Tongue (tissue), 3 donors: ENCODE measurements at places on chromosomes 1 and 21. TPM values are rescaled to one million over a fixed set of nuclear protein-coding genes. Genes with fewer than 3 reads are reported as not detected.

- DNase-seq, result no peak
These were observed 457 bp downstream of the TRAPPC3 start for GRCh38 chr1:36148821-36149236.

- DNase-seq, result peak; percentile 64
These were observed 13.4 kb upstream of the PIAS3 start for GRCh38 chr1:145871994-145872924.

DNA sequence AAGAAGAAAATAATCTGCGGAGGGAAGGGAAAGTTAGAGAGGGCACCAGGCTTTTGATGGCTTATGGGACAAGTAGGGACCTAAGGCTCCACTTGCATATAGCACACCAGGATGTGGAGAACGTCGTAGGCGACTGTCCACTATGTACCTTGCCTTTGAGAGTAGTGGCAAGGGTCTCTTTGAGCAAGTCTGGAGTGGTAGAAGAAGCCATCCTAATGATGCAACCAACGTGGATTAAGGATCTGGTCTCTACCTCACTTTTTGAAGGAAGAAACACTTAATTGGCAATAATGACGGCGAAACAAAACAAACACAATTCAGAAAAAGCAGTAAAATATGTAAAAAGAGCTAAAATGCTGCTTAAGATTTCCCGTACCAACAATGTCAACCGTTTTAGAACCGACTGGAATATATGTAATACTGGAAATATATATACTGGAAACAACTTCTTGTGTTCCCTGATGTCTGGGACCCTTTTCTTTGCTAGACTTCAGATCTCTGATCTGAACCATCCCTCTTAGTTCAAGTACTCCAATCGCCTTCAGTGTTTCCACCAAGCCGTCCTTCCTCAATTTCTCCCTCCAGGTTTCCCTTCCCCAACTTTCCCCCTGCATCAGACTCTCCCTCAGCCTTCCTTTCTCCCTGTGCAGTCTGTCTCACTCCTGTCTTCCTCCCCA, 821 bp upstream of the KHDRBS1 start:
- DNase-seq, result no peak

- no peak for DNase-seq
These were observed 118.4 kb upstream of the NR5A2 start for GRCh38 chr1:199909137-199909536.

GRCh38 chr1:41864471-41865040, 54.2 kb downstream of the HIVEP3 start:
- no peak for DNase-seq

DNA sequence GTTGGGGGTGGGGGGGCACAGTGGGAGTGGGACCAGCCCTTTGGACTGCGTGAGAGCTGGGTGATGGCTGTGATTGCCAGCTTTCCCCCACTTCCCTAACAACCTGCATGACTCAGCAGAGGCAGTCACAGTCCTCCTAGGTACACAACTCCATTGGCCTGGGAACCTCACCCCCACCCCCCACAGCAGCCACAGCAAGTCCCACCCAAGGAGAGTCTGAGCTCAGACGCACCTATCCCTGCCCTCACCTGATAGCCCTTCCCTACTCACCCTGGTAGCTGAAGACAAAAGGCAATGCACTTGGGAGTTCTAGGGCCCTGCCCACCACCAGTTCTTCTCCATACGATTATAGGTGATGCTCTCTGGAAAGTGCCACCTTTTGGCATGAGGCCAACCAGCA, 188.9 kb downstream of the ZNF648 start:
- no peak for DNase-seq

Gene ZFP69
- total RNA-seq, result 3.0 TPM

GRCh38 chr1:212667223-212668139, 32.2 kb downstream of the BATF3 start:
- peak; percentile 89 for DNase-seq

Gene UBE2J2
- 34.6 TPM for total RNA-seq

DNA sequence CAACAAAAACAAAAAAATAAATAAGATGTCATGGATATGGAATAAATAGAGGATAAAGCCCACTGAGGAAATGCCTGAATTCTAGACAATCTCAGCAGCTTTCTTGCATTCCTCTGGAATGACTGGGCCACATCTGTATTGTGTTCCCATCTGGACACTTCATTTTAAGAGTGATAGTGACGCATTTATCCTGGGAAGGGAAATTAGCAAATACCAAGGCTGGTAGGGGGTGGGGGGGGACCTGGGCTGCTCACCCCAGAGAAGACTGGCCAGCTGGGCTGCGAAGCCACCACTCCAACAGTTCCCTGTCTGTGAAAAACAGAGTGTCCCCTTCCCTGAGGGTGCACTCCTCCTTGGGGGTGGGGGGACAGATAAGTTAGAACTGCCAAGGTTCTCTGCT, 106.3 kb downstream of the HIVEP3 start:
- no peak for DNase-seq

Gene AK5
- 4.8 TPM for total RNA-seq

DNA sequence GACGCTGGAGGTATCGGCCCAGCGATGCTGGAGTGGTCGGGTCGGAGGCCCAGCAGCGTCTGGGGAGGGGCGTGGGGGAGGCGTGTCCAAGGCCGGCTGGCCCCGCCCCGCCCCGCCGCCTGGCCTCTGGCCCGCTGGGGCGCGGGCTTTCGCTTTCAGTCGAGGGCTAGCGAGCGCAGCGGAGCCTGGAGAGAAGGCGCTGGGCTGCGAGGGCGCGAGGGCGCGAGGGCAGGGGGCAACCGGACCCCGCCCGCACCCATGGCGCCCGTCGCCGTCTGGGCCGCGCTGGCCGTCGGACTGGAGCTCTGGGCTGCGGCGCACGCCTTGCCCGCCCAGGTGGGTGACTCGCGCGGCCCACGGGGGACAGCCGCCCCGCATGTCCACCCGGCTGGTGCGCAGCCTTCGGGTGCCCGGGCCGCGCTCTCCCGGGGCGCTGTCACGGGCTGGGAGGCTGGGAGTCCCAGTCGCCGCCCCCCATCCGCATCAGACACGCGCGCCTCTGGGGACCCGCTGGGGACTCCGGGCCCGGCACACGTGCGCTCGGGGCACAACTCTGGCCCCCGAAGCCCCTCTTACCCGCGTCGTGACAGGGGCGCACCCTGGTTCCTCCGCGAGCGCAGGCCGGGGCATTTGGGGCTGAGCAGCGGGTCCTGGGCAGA, at the start of gene TNFRSF1B:
Gene TNFRSF1B (plus strand): TSS at position 158 of the 659 bp plus-strand sequence. CDS start 101 bp downstream, at position 259.
- DNase-seq, result peak; percentile 47

- no peak for DNase-seq
These were observed 25.9 kb downstream of the KCNC4 start for GRCh38 chr1:110235834-110236682.

DNA sequence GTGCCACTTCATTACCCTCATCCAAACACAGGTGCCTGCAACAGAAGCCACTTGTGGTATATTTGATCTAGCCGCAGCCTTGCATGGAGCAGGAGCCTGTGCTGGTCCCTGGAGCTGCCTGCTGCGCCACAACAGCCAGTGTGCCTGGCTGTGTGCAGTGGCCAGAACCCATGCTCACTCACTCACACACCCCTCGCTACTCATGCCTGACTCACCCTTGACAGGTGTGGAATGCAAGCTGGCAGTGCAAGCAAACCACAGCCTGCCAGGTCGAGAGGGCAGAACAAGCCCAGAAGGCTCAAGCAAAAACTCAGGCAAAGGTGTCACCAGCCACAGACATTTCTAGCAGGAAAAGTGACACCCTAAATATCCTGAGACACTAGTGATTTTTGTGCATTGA, 1510.9 kb downstream of the KCNT2 start:
- DNase-seq, result no peak

GRCh38 chr1:115654663-115655305, 13.0 kb downstream of the VANGL1 start:
- no peak for DNase-seq

Gene SH3BGRL3
- total RNA-seq, result 7.7 TPM

GRCh38 chr1:74422421-74423292, 89.8 kb downstream of the LRRC53 start:
- DNase-seq, result peak; percentile 32

Gene TEX38
- not detected for total RNA-seq

- DNase-seq, result no peak
These were observed 339.2 kb upstream of the AJAP1 start for GRCh38 chr1:4315202-4315601.

GRCh38 chr1:197921235-197922069, 4.3 kb downstream of the LHX9 start:
- DNase-seq, result no peak

DNA sequence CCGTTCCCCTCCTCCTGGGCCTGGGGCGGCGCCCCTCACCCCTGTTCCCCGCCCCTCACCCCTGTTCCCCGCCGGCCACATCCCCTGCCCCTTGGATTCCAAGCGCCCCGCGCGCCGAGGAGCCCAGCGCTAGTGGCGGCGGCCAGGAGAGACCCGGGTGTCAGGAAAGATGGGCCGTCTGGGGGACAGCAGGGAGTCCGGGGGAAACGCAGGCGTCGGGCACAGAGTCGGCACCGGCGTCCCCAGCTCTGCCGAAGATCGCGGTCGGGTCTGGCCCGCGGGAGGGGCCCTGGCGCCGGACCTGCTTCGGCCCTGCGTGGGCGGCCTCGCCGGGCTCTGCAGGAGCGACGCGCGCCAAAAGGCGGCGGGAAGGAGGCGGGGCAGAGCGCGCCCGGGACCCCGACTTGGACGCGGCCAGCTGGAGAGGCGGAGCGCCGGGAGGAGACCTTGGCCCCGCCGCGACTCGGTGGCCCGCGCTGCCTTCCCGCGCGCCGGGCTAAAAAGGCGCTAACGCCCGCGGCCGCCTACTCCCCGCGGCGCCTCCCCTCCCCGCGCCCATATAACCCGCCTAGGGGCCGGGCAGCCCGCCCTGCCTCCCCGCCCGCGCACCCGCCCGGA, at the start of gene TP73:
Gene TP73 (plus strand): TSS at position 587 of the 618 bp plus-strand sequence. CDS start 29,850 bp downstream, outside the sequence.
- DNase-seq, result peak; percentile 46

- peak; percentile 8 for DNase-seq
These were observed 257.9 kb upstream of the AJAP1 start for GRCh38 chr1:4396551-4396950.

GRCh38 chr1:112298558-112298957, 97.5 kb upstream of the CTTNBP2NL start:
- DNase-seq, result peak; percentile 81

DNA sequence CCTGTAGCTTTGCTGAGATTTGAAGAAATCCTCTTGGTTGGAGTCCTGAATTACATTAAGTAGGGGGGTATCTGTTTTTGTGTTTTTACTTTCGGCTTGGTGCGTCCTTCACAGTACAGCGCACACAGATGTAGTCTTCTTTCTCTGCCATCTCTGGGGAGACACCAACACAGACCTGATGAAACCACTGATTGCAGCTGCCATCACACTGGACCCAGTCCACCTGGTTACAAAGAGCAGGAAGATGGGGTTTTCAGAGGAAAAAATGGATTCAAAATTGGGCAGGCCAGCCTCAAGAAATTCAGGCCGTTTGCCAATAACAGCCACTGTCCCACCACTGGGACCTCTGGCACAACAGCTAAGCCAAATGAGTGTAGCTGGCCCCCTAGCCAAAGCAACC, 18.7 kb upstream of the SYT2 start:
- DNase-seq, result no peak

- DNase-seq, result peak; percentile 72
These were observed 105.0 kb upstream of the SPAG17 start for GRCh38 chr1:118290046-118290445.

DNA sequence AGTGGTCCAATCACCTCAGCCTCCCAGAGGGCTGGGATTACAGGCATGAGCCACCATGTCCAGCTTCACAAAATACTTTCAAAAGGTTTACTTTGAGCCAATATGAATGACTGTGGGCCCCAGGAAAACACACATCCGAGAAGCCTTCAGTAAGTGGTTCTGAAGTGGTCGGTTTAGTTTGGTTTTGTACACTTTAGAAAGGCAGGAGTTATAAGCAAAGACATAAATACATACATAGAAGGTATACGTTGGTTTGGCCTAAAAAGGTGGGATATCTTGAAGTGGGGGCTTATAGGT, 3.2 kb upstream of the MIB2 start:
- no peak for DNase-seq
